ENCODE measurements at places on chromosomes 4 and X.

GRCh38 chr4:31929676-31930345, 1209.6 kb downstream of the PCDH7 start:
- H3K27me3 ChIP-seq, result no peaks in the 10 kb centered on the region
- no peak for DNase-seq
- H3K36me3 ChIP-seq, result no peaks in the 10 kb centered on the region
- no peak overlapping the region for H3K4me3 ChIP-seq
- no peak overlapping the region for H3K27ac ChIP-seq

GRCh38 chrX:154967603-154968002, 54.9 kb downstream of the F8 start:
- H3K27me3 ChIP-seq, result no peaks in the 10 kb centered on the region
- no peak overlapping the region for H3K27ac ChIP-seq
- H3K36me3 ChIP-seq, result no peaks in the 10 kb centered on the region
- H3K4me1 ChIP-seq, result no peaks in the 10 kb centered on the region

DNA sequence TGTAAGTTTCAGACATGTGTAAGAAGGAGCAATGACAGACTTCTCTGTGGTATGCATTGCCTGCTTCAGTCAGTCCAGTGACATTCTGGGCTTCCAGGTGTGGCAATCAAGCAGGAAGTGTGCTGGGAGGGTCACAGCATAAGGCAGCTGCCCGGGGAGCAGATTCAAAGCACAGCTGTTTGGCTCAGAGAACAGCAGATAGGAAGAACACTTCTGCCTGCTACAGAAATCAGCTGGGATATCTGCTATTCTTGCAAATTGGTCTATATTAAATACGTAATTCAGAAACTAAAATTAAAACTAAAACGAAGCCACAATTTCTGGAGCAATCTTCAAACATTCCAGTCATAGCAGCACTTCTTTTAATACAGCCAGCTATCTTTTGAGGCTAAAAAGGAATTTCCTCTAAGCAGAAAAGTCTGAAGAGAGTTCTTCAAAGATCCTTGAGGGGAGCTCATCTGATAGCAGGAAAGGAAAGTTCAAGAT, 47.5 kb upstream of the GALNT7 start:
- DNase-seq, result peak; percentile 88
- H3K27ac ChIP-seq, result no peak overlapping the region
- no peaks in the 10 kb centered on the region for H3K27me3 ChIP-seq
- no peaks in the 10 kb centered on the region for H3K36me3 ChIP-seq

DNA sequence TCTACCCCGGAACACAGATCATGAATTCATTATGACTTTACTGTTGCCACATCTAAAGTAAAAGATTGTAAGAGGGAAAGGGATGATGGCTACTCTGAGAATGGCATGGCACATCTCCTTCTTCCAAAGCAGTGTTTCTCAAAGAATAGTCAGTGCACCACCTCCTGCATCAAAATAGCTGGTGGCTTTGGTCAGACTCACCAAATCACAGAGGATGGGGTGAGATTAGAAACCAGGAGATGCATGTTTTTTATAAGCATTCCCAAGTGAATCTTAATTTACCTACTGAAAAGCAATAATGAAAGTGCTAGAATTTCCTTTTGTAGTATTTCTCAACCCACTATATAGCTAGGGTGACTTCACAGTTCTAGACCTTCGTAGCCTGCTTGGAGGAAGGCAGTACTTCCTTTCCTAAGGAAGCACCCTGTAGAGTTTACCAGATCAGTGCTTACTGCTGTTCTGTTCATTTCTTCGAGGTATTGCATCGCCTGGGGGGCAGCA, 340.8 kb upstream of the KLF3 start:
- peaks cover 4% of the 10 kb centered on the region for H3K4me1 ChIP-seq
- DNase-seq, result no peak
- no peaks in the 10 kb centered on the region for H3K36me3 ChIP-seq

GRCh38 chr4:100516225-100516624, 1.6 kb downstream of the EMCN start:
- H3K4me1 ChIP-seq, result no peaks in the 10 kb centered on the region
- no peak for DNase-seq
- no peak overlapping the region for H3K27ac ChIP-seq
- H3K27me3 ChIP-seq, result no peaks in the 10 kb centered on the region

All from trophoblast cell (in vitro differentiated cells and primary cell).